ENCODE measurements at places on chromosomes 3 and 15.

- no peak for DNase-seq
Measured at GRCh38 chr3:70861855-70862254, 549.4 kb upstream of the MDFIC2 start.

GRCh38 chr15:76576523-76577279, 240.1 kb downstream of the ISL2 start:
- DNase-seq = no peak

- DNase-seq = no peak
Measured at GRCh38 chr15:36372968-36373367, 206.5 kb upstream of the CDIN1 start.

DNA sequence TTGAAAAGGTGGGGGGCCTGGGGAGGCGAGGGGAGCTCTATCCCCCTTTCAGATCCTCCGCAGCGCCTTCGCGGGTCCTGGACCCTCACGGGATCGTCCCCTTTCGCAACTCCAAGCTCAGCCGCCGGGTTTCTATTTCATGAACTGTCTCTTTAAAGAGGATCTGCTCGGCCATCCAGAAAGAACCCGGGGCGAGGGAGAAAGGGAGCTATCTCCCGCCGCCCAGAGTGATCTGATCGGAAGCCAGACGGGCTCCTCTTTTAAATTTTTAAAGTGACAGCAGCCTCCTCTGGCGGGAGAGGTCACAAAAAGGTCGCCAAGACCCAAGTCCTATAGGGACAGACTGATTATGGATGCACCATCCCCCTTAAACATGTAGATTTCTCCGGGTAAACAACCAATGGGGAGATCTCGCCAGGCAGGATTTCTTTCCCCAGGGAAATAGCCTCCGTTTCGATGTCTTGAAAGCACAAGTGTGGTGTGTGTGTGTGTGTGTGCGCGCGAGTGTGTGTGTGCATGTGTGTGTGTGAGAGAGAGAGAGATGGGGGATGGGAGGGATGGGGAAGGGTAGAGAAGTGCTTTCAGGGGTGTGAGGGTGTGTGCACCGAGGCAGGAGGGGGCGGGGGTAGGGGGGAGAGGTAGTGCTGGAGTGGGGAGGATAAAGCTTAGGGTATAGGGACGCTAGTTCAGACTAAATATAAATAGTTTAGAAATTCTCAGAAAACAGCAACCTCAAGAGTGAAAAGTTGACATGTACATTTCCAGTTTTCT, 516.1 kb downstream of the MECOM start:
- DNase-seq = no peak

- DNase-seq = no peak
Measured at GRCh38 chr3:184693011-184693975, 18.6 kb downstream of the MAGEF1 start.

GRCh38 chr3:8713901-8714759, 19.5 kb upstream of the CAV3 start:
- no peak for DNase-seq

GRCh38 chr3:72052841-72053409, 268.0 kb upstream of the PROK2 start:
- DNase-seq = no peak

- DNase-seq = no peak
Measured at GRCh38 chr3:97009427-97010019, 195.1 kb downstream of the EPHA6 start.

GRCh38 chr15:52005748-52006701, 13.0 kb upstream of the MAPK6 start:
- no peak for DNase-seq

GRCh38 chr3:192812743-192813383, 85.5 kb upstream of the FGF12 start:
- no peak for DNase-seq

DNA sequence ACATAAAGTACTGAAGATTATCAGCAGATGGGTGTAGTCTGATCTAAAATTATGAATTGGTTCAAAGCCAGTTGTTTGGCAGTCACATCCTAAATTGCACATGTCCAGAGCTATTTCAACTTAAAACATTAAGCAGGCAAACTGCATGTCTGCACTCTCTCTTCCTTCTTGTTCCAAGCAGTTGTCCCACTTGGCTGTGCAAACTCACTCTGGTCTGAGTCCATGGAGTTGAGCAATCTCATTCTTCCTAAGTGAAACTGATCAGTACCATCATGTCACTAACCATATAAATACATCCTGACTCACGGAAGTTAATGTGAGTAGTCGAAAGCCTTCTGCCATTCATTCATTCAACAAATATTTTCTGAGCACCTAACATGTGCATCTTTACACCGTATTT, 353.0 kb downstream of the ROBO1 start:
- DNase-seq = no peak

DNA sequence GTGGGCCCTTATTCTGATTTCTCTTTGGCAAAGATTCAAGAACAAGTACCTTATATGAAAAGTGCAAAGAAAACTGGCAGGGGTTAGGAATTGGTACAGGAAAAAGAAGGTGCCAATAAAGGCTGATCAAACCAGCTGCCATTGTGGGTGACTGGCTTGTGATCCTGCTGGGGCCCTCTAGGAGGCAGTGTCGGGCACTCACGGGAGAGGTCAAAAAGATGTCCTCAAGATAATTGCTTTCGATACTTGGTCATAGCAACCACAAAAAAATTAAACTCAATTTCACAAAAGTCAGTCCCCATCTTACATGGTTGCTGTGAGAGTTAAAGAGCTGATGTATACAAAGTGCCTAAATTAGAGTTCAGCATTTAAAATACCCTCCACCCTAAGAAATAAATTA, 31.0 kb upstream of the CAV3 start:
- no peak for DNase-seq

DNA sequence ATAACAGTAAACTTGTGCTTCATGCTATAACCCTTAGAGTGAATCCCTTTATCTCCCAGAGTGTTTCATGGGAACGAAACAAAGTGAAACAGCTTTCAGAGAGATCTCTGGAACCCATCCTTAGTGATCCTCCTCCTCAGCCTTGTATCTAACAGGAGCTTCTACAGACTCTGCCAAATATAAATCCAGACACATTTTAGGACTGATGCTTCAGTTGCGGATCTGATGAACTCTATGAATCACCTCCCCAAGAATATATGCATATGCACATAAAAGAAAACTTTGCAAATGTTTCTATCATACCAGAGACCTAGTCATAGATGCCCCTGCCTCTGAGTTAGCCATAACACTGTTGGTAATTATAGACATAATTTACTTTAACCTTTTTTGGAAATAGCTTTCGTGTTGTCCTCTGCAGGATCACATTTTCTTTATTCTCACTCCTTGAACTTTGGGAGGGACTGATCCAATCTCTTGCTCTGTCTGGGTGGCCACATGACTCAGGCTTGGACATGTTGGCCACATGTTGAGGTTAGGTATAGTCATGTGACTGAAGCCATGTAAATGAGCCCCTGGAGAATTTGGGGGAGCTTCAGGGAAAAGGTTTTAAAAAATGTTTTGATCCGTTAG, 306.4 kb upstream of the CNTN3 start:
- no peak for DNase-seq

- no peak for DNase-seq
Measured at GRCh38 chr3:165279471-165279870, 83.3 kb upstream of the SLITRK3 start.

Data from stimulated activated CD4-positive, alpha-beta T cell treated with anti-CD3 and anti-CD28 coated beads, Interleukin-1b, Interleukin-23, amount 100 ng/mL, for 1 hour (primary cell).